H7 (cell line): ENCODE measurements at places on chromosomes 11 and 22. TPM values are rescaled to one million over a fixed set of nuclear protein-coding genes. Genes with fewer than 3 reads are reported as not detected.

GRCh38 chr11:89443361-89444322 is 47.5 kb downstream of the NOX4 start:
- DNase-seq = no peak

DNA sequence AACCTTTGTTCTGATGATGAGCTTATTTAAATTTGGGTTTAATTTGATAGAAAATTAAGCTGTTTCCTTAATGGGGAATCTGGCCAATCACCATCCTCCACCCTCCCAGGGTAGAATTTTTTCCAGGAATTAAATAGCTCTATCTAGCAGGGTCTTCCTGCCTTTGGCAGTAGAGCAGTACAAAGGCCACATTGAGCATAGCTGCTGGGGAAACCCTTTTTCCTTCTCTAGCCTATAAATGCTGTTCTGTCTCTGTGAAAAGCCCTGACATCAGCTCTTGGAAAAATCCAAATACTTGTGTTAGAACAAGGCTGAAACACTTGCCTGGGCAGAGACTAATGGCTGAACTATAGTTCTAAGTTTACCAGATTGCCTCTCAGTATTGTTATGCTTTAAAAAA is 55.1 kb downstream of the ARHGEF12 start:
- DNase-seq = no peak

GRCh38 chr11:62985041-62985750 is 429 bp upstream of the SLC22A6 start:
- DNase-seq = peak; percentile 4

GRCh38 chr11:93145390-93145915 is 52.3 kb downstream of the SLC36A4 start:
- DNase-seq = no peak

GRCh38 chr11:76610871-76611475 is 59.6 kb downstream of the LRRC32 start:
- peak; percentile 69 for DNase-seq

GRCh38 chr11:125285844-125286243 is 121.3 kb downstream of the PKNOX2 start:
- no peak for DNase-seq

DNA sequence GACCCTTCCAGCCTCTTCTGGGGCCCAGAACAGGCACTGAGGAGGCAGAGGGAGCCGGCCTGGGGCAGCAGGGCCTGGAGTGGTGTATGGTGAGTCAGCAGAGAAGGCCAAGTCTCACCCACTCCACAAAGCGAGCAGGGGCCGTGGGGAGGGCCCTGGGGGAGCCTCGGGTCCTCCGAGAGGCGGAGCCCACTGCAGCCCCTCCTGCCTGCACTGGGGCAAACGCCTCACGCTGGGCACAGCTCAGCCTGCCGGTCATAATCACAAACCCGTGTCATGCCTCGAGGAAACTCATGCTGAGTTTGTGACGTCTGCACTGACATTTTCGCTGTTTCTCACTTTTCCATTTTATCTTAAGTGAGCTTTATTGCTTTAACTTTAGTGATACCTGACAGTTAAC is 38.4 kb downstream of the TOLLIP start:
- DNase-seq = peak; percentile 79

- DNase-seq = no peak
These were observed 73.1 kb downstream of the ARHGAP32 start for GRCh38 chr11:129119036-129119435.

GRCh38 chr22:29480512-29481264 is 670 bp downstream of the NEFH start:
- DNase-seq = peak; percentile 87

DNA sequence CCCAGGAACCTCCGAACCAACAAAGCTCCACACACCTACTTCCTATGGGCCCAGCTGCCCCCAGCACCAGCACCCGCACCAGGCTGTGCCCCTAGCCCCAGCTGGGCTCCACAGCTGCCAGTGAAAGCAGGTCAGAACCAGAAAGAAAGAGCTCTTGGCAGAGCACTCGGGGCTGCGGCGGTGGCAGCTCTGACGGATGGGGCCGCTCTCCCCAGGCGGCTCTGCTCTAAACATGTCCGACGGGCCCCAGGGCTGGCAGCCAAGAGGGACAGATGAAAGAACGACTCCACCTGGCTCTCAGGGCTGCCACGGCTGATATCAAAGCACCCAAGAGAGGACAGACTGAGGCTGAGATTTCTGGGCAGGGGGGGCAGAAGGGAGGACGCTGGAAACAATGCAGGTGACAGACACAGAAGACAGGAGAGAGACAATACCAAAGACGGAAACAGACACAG is 25.7 kb downstream of the LRFN4 start:
- DNase-seq = no peak

GRCh38 chr22:45599836-45600577 is 71.6 kb upstream of the ATXN10 start:
- DNase-seq = no peak

DNA sequence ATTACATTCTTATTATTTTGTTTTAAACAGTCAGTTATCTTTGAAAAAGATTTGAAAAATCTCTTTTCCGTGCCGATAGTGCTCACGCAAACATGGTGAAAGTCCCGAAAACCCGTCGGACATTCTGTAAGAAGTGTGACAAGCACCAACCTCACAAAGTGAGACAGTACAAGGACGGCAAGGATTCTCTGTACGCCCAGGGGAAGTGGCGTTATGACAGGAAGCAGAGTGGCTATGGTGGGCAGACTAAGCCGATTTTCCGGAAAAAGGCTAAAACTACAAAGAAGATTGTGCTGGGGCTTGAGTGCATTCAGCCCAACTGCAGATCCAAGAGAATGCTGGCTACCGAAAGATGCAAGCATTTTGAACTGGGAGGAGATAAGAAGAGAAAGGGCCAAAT is 28.7 kb upstream of the CTSD start:
- DNase-seq = no peak

DNA sequence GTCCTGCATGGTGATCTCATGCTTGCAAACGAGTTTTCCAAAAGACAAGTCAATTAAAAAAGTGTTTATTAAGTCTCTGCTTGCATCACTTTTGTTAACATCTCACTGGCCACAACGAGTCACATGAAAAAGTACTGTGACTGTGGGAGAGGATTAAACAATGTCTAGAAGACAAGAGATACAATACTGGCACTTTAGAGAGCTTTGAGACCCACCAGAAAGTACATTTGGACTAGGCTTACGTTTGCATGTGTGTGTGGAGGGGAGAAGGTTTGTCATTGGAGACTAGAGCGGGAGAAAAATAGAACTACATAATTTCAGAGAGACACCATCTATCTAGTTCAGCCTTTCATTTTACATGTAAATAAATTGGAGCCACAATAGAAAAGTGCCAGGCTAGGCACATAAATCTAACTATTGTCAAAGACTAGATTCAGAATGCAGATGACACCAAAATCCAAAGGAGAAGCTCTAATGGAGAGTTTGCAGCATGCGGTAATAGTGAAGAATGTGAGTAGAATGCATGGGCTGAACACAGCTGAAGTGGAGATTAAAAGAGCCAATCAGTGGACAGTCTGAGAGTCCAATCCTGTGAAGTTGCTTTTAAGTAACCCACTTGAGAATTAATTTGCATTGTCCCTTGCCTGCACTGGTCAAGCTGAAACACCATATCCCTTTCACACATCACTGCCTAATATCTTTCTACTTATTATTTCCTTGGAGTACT is 977.4 kb upstream of the FAT3 start:
- no peak for DNase-seq

DNA sequence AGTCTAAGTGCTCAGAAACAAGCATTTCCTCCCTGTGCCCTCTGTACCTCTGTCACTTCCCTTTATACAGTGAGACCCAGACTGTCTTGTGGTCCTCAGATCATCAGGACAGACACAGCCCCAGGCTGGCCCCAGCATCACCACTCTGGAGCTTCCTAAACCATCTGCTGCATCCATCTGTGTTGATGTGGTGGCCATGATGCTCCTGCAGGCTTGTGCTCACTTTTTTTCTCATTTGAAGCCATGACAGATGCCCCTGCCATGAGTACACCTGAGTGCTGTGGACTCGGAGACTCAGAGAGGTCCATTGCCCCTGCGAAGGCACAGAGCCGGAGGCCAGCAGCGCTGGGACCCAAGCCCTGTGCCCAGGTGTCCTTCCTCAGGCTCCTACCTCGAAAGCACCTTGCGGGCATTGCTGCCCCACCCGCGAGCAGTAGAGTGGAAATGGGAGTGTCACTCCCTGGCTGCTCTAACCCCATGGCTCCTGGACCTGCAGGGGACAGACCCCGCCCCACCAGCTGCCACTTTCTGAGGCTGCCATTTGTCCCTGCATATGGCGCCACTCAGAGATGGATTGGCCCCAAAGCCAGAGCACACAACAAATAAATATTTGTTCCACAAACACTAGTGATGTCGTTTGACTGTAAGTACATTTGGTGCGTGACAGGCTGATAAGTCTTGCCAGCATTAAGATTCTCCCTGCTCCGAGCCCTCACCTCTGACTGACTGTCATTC is 593.5 kb downstream of the TBC1D22A start:
- DNase-seq = no peak

DNA sequence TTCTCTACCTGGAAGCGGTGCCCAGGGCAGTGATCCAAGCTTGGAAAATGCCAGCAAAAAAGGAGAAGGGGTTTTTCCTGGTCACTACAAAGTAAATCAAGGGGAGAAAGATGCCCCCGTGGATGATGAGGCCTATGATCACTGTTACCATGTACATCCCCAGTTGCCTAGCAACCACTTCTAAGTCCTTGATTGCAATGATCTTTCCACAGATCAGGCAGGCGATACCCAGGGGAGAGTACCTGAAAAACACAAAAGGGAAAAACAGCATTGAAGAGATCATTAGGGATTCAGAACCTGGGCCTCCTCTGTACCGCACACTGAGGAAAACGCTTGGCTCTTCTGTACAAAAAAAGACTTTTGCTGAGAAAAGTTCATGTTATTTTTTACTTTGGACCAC is 127.1 kb downstream of the SLC1A2 start:
- no peak for DNase-seq

- DNase-seq = peak; percentile 48
These were observed 40.7 kb downstream of the ZNRF3 start for GRCh38 chr22:28923826-28924732.

- DNase-seq = no peak
These were observed 78.1 kb downstream of the KIAA1671 start for GRCh38 chr22:25030636-25031035.

GRCh38 chr11:120869097-120869496 is 154.8 kb upstream of the TBCEL start:
- no peak for DNase-seq

DNA sequence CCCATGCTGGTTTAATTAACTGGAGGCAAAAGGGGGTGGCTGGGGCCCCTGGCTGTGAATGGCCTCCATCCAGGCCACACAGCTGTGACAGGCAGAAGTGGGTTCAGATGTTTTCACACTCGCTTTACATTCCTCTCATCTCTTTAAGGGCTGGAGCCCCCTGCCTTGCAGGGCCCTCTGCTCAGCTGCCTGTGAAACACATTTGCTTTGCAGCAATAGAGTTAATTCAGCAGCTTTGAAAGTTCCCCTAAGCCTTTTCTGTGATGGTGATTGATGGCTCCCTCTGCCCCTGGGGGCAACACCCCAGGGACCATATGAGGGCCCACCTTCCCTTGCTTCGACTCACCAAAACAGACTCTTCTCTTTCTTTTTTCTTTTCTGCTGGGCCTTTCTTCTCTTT is 139.3 kb downstream of the FEZ1 start:
- no peak for DNase-seq

- DNase-seq = no peak
These were observed 205.5 kb upstream of the TMEM45B start for GRCh38 chr11:129610125-129610524.

GRCh38 chr11:106032861-106033260 is 10.8 kb upstream of the MSANTD4 start:
- DNase-seq = no peak

DNA sequence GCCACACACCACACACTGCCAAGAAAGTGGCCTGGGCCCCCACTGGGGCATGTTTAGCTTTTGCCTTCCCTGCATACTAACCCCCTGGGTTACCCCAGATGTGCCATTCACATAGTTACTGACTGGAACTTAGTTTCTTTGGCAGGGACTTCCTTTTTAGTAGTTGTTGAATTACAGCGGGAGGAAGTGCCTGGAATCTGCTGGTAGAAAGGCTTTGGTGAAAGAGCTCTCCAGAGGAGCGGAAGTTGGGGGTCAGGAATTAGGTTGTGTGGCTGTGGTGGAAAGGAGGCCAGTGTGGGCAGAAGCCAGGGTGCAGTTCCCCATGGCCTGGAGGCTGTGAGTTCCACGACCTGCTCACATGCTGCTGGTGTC is 69.0 kb downstream of the MED15 start:
- DNase-seq = no peak

DNA sequence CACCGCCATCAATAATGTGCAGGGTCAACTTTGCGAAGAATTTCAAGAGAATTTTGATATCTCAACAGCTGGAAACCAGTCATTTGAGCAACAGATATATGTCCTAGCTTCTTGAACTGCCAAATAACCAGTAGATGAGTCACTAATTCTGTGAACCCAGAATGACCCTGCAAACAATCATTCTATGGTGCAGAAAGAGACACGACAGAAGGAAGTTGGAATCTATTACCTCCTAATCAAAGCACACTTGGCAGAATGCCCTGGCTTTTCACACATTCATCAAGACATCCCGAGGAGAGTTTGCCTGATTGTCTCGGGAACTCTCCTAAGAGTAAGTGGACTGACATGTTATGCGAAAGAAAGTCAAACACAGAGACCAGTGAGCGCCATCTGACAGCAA is 621.1 kb downstream of the OPCML start:
- no peak for DNase-seq

The KRTAP5-7 gene
- total RNA-seq = not detected in 2 replicates

The OR8J1 gene
- not detected in 2 replicates for total RNA-seq

The MTCH2 gene
- total RNA-seq = 143 and 148 TPM in 2 replicates

The RFPL1 gene
- 0.42 TPM in 1 of 2 replicates, not detected in the other for total RNA-seq

The HBG1 gene
- total RNA-seq = not detected in 2 replicates

The SLCO2B1 gene
- 0.07 TPM in 1 of 2 replicates, not detected in the other for total RNA-seq

The LDHAL6A gene
- total RNA-seq = not detected in 2 replicates

The AP2A2 gene
- total RNA-seq = 36.1 and 46.8 TPM in 2 replicates

The OR52W1 gene
- not detected in 2 replicates for total RNA-seq

The ARHGAP32 gene
- total RNA-seq = 15.6 and 18.4 TPM in 2 replicates

The CHRM1 gene
- not detected in 2 replicates for total RNA-seq

The TBX10 gene
- total RNA-seq = 0.07 TPM in 1 of 2 replicates, not detected in the other
